ENCODE measurements at places on chromosomes 11 and 22.
A peak's percentile ranks its signal among the peaks of the same experiment; 100 is the strongest.

DNA sequence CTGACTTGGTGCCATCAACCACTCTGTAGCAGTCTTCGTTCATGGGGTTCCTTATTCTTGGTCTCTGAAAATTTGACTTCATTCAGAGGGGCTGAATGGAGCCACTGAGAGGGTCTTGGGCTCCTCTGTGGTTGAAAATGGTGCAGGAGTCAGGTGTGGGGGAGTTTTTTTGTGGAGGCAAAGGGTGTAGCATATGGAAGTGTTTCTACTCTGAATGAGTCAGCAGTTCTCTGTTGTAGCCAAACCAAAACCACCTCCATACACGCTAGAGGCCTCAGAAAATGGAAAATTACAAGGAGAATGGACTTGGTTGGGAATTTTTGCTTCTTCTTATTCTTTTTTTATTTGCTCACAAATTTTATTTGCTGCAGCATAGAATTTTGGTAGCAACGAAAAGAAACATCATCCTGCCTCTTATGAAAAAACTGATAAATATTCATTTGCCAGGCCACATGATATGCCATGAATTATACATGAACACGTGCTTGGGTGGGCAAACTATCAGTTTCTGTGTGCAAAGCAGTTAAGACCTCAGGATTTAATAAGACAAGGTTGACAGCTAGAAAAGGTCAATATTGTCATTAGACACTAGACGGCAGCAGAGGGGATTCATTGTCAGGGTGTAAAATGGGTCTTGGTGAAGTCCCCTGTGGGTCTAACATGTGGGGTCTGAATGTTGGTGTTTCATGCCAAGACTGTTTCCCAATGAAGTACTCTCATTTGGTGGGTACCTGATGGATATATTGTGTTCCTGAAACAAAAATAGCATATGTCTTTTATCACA lies 111.7 kb downstream of the MYO18B start:
- no peak for DNase-seq

DNA sequence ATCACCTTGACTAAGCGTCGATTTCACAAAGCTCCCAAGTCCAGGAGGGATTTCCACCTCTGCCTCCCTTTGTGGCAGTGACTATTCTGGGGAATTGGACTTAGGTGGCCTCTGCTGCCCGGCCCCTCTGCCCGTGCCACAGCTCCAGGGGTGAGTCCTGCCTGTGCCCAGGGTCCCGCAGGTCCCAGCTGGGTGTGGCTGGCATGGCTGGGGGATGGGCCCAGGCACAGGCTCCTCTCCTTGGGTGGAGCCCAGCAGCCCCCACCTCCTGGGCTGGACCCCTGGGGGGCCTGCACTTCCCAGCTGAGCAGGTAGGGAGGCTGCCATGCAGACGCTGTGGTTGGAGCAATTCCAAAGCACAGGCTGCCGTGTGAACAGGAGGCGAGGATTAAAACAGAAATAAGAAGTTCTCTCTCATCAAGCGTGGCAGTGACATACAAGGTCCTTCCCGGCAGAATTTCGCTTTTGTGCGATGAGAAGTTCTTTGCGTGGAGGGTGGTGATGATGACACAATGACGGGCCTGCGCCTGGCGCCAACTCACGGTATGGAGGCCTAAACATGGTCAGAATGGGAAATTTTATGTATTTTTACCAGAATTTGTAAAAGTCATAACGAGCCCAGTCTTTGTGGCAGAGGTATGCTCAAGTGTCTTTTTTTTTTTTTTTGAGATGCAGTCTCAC lies 107.3 kb downstream of the BRD1 start:
- no peak for DNase-seq

DNA sequence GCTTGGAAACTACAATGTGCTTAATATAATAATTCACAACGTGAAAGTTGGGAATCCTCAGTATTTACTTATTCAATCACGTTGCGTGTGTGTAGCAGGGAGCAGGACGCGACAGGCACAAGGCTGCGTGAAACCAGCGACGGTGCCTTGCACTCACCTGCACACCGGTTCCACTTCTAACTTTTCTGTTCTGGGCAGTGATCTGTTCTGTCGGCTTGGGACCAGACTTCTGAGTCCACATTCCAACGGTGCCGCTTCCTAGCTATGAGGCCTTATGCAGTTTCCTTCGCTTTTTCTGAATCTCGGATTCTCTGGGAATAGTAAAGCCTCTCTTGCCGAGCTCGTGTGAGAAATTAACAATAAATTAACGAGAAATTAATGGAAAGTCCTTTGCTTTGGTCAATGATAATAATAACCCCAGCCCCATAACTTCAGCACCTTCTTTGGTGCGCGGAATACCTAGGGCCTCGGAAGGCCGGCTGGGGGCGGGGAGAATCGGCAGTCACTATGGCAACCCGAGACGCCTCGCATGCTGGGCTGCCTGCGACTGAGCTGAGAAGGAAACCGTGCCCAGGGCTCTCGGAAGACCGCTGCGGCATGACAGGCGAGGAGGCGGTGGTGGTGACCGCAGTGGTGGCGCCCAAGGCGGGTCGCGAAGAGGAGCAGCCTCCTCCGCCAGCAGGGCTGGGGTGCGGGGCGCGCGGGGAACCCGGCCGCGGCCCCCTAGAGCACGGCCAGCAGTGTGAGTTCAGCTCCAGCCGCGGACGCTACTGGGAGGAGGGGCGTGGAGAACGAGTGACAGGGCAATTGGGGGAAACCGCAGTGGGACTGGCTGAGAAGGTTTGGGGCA lies at the start of gene C11orf97:
TSS of gene C11orf97 (plus strand) at position 530 of the 850 bp plus-strand sequence. CDS start at position 598, 68 bp downstream.
- DNase-seq = peak; percentile 37

- DNase-seq = no peak
Measured at GRCh38 chr22:25069758-25070481, 117.4 kb downstream of the KIAA1671 start.

DNA sequence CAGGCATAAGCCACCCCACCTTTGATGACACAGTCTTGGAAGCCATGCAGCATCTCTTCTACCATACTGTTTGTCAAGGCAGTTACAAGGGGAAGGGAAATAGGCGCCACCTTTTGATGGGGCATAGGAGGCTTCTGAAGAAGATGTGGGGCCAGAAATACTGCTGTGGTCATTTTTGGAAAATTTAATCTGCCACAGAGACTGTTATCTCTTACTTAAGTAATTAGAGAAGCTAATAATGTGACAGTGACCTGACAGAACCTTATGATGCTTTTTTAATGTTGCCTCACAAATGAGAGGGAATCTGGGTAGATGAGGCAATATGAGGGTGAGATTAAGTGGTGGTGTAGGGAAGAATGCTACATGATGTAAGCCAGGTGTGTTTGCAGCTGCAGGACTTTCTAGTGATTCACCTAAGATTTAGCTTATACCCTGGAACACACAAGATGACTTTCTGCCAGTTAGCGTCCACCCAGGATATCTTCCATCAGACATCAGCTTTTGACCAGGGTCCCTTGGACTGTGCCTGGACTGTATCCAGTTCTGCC lies 34.3 kb upstream of the ADORA2A start:
- no peak for DNase-seq

GRCh38 chr11:36953976-36954375 lies 355.9 kb upstream of the RAG2 start:
- no peak for DNase-seq

DNA sequence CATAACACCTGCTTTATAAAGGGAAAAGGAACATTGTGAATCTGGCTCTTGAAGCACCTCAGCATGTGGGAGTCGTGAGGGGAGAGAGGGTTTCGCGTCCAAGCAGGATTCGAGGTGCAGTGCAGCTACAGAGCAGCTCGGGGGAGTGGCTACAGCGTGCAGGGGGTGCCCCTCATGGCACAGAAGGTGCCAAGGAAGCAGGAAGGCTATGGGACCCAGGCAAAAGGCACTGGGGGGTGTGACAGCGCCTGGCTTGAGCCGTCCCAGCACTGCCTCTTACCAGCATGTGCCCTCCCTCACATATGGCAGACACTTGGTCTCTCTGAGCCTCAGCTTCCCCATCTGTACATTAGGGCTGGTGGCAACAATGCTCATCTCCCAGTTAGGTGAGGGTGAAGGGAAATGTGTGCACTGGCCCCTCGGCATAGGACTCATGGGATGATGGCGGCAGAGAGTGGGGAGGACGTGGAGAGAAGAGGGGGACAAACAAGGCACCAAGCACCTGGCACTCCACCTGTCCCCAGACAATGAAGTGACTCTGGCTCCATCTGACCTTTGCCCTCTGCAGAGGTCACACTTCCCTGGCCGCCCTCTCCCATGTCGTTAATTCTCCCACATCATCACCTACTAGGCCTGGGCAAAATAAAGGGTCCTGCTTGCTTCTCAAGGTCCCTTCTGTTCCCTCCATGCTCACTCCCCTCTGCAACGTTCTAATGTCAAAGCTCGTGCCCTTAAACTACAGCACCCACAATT lies 10.4 kb downstream of the TNKS1BP1 start:
- DNase-seq = no peak

GRCh38 chr11:31236143-31236542 lies 133.4 kb downstream of the DCDC1 start:
- no peak for DNase-seq

GRCh38 chr11:126545057-126545555 lies 189.6 kb downstream of the ST3GAL4 start:
- no peak for DNase-seq

GRCh38 chr11:62508336-62509058 lies 38.1 kb downstream of the AHNAK start:
- DNase-seq = peak; percentile 74

- DNase-seq = peak; percentile 57
Measured at GRCh38 chr11:7901319-7901854, 29.7 kb downstream of the OR10A6 start.

DNA sequence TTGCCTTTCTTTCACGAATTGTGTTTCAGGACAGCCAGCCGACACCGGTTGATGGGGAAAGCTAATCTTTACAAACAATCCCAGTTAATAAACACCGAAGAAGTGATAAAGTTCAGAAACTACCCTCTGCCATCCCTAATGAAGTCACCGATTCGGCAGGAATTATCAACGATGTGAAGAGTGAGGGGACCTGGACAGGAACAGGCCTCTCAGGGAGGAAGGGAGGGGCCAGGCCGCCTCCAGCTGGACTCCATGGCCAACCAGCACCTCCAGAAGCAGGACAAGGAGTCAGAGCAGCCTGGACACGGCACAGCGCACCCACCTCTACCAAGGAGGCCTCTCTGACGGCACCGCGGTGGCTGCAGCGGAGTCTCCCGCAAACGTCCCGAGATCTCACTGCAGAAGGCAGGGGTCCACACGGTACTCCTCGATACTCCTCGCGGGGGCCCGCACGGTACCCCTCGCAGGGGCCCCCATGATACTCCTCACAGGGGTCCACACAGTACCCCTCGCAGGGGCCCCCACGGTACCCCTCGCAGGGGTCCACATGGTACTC lies 3.9 kb downstream of the TOLLIP start:
- peak; percentile 80 for DNase-seq

DNA sequence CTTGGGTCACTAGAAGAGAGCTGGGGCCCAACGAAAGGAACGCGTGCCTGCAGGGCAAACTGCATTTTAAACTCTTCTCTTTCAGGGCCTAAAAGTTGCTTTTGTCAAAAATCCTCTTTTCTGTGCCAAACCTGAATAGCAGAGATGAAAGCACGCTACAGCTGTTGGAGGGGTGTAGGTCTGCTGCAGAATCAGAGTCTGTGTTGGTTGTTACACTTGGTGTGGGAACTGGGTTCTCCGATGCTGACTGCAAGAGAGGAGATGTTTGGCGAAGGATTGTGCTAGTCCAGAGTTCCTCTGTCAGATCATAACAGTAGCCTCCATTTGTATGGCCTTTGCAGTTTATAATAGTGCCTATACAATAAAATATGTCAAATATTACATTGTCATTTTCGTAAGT lies 41.8 kb downstream of the BARX2 start:
- no peak for DNase-seq

GRCh38 chr11:86575208-86575855 lies 97.1 kb downstream of the ME3 start:
- no peak for DNase-seq

GRCh38 chr11:43580735-43581369 lies 99.7 kb upstream of the HSD17B12 start:
- no peak for DNase-seq

DNA sequence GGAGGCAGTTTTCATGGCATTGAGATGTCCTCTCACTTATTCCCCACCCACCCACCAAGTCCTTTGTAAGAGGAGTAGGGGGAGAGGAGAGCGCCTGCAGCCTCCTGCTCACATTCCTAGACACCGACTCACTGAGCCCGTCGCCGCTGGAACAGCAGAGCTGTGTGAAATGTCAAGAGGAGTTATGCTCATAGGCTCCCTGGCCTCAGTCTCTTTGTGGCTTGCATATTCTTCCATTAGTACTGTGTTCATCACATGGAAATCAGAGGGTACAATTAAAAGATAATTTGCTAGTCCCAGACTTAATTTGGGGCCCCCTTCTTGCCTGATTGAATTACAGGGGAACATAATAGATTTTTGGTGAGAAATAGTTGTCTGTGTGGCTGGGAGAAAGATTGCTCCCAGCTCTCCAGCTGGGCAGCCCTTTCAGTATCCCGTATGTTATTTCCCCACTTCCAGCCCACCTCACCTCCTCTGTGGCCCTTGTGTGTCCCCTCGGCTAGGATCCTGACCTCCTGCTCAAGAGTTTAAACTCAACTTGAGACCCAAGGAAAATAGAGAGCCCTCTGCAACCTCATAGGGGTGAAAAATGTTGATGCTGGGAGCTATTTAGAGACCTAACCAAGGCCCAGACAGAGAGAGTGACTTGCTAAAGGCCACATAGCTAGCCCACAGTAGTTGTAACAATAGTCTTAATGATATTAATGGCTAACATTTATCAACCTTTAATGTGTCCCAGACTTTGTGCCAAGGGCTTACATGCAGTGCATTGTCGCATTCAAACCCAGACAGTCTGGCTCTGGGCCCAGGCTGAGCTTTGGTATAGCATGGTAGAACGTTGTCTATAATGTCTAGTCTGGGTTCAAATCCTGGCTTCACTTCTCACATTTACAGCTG lies 32.2 kb downstream of the LIMK2 start:
- DNase-seq = no peak

- no peak for DNase-seq
Measured at GRCh38 chr11:107457205-107457557, 444 bp downstream of the CWF19L2 start.

DNA sequence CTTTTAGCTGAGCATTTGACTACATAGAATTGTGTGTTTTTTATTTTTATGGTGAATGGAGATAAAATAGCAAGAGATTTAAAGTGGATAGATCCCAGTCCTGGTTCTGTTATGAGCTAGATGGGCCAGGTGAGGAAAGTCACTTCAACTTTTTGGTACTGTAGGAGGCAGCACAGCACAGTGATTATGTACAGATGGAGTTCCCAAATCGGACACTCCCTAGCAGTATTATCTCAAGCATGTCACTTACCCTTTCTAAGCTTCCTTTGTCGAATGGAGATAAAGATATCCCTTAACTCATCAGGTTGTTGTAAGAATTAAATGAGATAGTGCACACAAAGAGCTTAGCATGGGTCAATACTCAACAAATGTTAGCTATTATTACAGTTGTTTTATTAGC lies 5.3 kb downstream of the EXPH5 start:
- DNase-seq = no peak

GRCh38 chr22:23606204-23607131 lies 25.7 kb downstream of the DRICH1 start:
- DNase-seq = no peak

- DNase-seq = no peak
Measured at GRCh38 chr11:134636071-134636470, 224.0 kb upstream of the B3GAT1 start.

- no peak for DNase-seq
Measured at GRCh38 chr11:55342901-55343300, at the start of gene OR4A16. Gene OR4A16 (plus strand): TSS chr11:55343201. CDS start chr11:55343201, 0 bp downstream.

- no peak for DNase-seq
Measured at GRCh38 chr22:31278626-31279326, 13.5 kb downstream of the PIK3IP1 start.
